T follicular helper cell (primary cell): ENCODE measurements at places on chromosomes 2 and 18.

DNA sequence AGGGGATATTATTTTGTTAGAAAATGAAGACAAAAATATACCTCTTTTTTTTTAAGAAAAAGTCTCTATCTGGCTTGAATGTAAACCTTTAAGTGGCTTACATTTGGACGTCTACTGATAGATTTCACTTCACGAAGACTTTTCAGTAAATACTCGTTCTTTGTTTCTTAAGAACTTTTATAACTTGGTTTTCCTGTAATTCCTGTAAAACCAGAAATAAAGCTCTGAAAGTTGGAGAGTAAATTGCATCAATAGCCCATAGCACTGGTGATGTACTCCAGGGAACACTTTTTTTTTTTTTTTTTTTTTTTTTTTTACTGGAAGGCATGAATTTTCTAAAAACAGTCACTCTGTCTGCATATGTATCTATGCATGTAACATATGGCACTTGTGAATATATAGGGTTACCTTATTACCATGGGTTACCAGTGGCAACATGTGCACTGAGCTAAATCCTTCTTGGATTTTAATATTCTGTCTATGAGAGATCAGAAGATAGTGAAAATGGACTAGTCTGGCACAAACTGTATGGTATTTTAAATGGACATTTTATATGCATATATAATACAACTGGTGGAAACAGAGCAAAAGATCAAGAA lies 309.2 kb upstream of the TCF4 start:
- DNase-seq = no peak

GRCh38 chr18:58216071-58216481 lies 172.1 kb downstream of the NEDD4L start:
- DNase-seq = no peak

DNA sequence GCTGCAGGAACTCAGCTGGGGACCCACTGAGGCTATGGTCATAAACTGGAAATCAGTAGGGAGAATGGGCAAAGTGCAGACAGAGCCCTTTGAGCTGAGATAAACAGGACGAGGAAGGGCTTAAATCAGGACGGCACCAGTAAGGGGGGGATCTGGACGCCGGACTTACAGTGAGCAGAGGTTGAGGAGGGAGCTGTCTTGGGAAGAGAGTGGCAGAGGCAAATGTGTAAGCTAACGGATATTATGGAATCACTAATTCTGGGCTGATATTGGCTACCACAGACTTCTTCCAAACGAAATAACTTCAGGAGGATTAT lies 539 bp downstream of the CYP27A1 start:
- DNase-seq = no peak

DNA sequence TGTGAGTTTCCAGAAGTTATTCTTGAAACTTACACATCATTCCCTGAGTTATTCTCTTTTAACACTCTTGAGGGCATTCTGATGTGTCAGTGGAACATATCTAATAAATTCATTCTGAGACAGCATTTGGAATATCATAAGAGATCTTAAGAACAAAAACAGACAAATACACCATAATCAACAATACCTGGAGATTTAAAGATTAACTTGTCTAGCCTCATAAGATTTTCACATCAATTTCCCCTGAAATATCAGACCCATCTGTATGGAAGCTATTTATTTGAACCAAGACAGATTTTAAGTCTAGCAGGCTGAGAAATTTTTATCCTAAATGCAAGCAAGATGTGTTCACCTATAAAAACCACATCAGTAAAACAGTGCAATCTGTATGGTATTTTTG lies 181.6 kb downstream of the NYAP2 start:
- no peak for DNase-seq

DNA sequence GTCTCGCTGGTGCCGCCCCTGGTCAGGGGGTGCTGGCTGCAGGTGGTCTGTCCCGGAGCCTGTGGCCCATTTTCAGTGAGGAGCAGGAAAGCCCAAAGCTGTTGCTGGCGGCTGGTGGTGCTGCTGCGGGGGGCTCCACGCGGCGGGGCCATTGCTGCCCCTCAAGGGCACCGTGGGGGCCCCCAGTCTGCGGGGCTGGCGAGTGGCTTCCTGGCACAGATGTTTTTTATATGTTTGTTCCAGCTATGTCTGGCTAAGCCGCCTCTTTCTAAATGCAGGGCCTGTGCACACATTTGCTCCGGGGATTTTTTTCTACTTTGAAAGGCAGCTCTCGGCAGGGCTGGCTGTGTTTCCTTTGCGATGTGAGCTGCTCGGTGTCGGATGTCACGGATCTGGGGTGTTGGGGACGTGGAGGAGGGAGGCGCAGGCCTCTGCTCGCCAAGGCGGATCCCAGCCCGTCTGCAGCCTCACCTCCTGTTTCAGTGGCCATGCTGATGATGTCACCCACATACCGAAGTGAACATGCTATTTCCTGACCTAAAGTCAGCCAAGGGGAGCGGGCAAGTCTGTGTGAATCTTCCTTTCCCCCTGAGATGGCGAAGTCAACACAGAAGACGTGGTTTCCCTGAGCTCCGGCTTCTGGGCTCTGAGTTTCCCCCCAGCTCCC lies 112.0 kb upstream of the CTDP1 start:
- DNase-seq = no peak

- DNase-seq = no peak
These were observed 247.8 kb downstream of the BCL2 start for GRCh38 chr18:63071701-63072141.

GRCh38 chr2:42094114-42094513 lies 46.3 kb downstream of the PKDCC start:
- no peak for DNase-seq
